ENCODE measurements at places on chromosomes 12 and 14.

- DNase-seq, result no peak
Observed at GRCh38 chr12:42097971-42098370, 46.7 kb downstream of the GXYLT1 start.

DNA sequence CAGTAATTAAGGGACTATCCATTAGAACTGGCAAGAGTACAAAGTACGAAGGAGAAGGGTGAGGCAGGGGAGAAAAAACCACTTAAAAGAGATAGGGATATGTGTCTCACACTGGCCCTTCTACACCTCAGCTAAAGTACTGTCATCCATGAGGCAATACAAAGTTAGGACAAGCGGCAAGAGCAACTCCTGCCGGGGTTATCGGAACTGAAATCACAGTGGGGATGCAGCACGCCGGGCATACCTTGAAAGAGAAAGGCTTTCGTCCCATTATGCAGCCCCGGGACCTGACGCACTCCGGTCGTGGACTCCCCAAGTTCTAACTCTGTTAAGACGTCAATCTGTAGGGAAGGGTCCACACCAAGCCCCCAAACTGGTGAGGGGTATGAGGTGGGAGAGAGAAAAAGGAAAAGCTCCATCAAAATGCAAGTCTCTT, 1.1 kb downstream of the NELL2 start:
- peak; percentile 68 for DNase-seq

DNA sequence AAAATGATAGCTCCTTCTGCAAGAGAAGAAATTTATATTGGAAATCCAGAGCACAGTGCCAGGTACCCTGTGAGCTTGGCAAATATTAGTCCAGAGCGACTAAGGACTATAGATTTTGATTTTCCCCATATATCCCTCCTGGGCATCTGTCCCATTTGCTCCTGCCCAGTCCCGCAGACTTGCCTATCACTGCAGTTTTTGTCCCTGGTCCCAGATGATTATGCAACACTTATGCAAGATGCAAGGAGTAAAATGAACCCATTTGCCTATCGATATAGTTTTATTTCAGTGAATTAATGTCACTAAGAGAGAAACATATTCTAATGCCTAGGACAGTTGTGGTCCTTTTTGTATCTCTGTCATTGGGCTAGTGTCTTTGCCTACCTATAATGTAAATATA, 215.9 kb upstream of the BMP4 start:
- no peak for DNase-seq

- peak; percentile 87 for DNase-seq
Observed at GRCh38 chr12:122421187-122421820, 1.2 kb downstream of the CLIP1 start.

DNA sequence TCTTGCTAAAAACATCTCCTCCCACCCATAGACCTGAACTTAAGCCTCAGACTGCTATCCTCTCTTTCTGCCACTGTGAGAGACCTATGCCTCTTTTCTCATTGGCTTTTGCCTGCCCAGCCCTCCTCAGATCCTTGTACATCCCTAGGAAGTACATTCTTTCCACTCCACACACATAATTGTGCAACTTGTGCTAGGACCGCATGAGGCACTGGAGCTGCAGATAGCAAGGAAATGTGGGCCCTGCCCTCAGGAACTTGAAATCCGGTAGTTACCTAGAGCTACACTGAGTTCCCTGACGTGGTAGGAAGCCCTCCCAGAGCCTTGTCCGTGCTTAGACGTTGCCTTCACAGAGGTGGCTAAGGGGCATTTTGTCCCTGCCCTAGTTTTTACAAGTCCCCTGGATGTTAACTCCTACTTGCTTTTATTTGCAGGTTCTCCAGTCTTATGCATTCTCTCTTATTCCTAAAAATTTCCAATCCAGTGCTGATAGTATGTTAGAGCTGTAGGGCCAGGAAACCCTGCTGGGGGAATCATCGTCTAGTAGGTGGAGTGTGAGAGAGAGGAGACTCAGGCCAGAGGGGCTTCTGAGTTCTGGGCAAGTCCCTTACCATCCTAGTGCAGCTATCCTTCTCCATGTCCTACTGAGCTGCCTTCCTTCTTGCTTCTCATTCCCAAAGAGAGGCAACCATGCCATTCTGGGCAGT, 41.3 kb downstream of the NTF3 start:
- DNase-seq, result no peak

- DNase-seq, result no peak
Observed at GRCh38 chr12:27424631-27425230, 21.8 kb upstream of the SMCO2 start.

GRCh38 chr12:5487948-5488625, 56.2 kb downstream of the NTF3 start:
- no peak for DNase-seq

DNA sequence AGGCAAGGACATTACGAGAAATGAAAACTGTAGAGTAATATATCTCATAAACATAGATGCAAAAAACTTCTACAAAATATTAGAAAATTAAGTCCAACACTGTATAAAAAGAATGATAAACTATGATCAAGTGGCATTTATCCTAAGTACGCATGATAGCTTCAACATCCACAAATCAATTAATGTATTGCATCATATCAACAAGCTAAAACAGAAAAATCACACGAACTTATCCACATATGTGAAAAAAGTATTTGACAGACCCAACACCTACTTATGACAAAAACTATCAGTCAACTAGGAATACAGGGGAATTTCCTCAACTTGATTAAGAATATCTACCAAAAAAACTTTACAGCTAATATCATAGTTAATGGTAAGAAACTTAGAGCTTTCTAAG, 129.9 kb upstream of the ALG10 start:
- no peak for DNase-seq

DNA sequence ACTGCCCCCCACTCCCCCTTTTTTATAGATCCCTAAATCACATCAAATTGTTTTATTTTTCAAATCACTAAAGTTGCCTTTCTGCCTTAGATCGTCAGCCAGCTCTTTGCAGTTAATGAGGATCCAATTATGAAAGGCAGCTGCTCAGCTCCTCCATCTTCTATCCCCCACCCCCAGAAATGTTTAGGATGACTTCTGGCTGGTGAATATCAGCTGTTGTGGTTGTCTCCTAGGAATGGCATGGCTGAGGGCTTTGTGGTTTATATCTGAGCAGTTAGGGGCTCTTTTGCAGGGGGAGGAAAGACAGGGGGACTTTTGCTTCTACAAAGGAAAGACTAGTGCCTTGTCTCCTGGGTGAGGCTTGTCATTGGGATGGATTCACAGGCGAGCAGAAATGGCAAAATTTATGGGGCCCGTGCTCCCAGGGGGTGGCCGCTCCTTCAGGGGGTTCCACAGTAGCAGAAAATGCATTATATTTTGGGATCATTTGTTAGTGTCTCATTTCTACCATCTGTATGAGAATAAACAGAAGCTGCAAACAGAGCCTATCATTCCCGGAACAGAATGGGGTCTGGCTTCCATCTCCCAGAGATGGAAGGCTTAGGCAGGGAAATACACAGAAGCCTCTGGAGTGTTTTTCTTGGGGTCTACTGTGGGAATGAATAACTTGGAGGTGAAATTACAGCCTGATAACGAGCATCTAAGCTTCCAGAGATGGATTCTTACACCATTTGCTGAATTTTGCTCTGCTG, 6.5 kb downstream of the JDP2 start:
- DNase-seq, result no peak

GRCh38 chr12:50751948-50752721, 11.8 kb upstream of the ATF1 start:
- DNase-seq, result no peak

DNA sequence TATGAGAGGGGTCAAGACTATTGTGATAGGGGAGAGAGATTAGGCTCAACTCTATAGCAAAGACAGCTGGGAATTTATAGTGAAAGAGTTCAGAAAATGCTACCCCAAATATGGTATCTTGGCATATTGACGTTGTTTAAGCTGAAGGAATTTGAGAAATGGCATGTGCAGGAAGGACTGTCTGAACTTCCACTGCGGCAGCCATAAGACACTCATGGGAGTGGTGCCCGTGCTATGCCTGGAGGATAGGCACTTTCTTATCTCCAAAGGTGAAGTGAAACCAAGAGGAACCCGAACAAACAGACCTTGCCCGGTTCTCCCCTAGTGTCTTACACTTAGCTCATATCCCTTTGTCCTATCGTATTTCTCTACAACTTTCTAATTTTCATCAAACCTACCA, 390.3 kb downstream of the TMTC2 start:
- no peak for DNase-seq

GRCh38 chr12:109710747-109711595, 2.7 kb upstream of the FAM222A start:
- DNase-seq, result no peak

DNA sequence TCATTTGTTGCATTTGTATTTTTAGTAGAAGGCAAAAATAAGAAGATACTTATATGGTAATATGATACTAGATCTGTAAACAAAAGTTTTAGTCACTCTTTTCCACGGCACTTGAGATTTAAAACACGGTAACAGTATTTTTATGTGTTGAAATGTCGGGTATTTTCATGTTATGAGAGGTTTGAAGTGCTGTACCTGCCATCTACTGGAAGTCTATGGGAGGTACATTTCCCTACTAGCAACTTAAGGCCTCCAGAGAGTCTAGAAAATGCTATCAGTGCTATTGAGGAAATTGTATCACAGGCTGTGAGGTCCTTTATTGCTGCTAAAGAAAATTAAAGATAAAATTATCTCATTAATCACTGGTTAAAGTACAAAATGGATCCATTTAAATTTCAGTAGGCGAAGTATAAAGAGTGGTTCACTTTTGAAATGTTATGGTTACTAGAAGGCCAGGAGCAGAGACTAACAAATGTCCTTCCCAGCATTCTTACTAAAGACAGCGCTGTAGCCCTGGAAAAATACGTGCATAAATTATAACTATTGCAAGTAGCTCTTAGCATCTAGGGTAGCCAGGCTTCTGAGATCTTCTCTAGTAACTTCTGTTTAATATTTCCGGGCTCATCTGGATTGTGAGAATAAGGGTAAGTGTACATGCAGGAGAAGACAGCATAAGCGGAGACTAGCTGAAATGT, 77.6 kb upstream of the PRKD1 start:
- DNase-seq, result no peak

DNA sequence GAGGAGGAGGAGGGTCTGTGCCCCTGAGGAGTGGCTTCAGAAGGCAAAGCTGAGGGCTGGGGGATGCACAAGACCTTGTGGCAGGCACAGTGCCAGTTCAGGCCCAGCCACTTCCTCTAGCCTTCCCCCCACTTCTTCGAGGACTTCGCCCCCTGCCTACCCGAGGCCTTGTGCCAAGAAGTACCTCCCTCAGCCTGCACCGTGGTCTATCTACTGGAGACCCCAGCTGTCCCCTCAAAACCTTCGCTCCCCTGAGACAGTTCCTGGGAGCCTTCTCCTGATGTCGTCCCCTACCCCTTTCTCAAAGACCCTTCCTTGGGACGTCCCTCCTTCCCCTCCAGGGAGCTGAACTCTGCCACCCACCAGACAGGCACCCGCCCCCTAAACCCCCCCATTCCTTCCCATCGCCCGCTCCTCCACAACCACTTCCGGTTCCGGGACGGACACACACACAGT, 604 bp downstream of the ZNF384 start:
- no peak for DNase-seq

- DNase-seq, result no peak
Observed at GRCh38 chr12:2988494-2988893, 29.3 kb downstream of the TEAD4 start.

DNA sequence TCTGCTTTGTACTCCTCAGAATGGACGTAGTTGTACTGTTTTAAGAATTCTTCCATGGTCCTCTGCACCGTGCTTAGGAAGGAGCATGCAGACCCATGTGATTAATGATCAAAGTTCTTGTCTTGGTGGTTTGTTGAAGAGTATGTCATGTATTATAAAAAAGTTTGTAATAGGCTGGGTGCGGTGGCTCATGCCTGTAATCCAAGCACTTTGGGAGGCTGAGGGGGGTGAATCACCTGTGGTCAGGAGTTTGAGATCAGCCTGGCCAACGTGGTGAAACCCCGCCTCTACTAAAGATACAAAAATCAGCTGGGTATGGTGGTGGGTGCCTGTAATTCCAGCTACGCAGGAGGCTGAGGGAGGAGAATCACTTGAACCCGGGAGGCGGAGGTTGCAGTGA, 61.8 kb upstream of the RTL1 start:
- no peak for DNase-seq

DNA sequence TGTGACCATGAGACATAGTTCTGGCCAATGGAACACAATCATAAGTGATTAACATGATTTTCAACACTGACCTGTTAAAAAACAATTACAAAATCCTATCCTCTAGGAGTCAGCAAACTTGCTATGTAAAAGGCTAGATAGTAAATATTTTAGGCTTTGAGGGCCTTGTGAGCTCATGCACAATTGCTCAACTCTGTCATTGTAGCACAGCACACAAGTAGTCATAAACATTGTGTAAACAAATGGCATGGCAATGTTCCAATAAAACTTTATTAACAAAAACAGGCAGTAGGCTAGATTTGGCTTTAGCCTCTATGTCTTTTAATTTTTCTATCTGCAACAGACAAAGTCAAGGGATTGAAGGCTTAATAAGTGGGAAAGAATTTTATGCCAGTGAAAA, 350.7 kb downstream of the C12orf50 start:
- no peak for DNase-seq

GRCh38 chr12:81530352-81530751, 228.8 kb downstream of the PPFIA2 start:
- no peak for DNase-seq

DNA sequence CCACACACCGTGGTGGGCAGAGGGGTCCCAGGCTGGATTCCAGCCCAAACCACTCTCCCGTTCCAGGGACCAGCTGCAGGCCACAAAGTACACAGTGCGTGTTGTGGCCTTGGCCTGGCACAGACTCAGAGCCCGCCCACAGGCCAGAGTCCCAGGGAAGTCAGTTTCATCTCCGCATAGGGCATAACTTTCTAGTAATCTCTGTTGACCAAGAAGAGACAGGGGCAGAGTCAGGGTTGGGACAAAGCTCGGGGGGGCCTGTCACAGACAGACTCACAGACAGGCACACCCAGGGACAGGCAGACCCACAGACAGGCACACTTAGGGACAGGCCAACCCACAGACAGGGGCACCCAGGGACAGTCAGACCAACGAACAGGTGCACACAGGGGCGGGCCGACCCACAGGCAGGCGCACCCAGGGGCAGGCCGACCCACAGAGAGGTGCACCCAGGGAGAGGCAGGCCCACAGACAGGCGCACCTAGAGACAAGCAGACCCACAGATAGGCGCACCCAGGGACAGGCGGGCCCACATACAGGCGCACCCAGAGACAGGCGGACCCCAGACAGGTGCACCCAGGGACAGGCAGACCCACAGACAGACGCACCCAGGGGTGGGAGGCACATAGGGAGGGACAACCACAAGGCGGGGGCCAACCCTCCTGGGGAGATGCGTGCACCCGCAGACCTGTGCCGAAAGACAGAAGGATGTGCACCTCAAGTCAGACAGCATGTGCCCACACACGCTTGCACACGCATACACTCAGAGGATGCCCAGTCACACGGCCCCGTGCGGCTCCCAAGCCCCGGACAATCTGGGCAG, 323.3 kb upstream of the RTL1 start:
- DNase-seq, result peak; percentile 74
